Effector CD8-positive, alpha-beta T cell (primary cell): ENCODE measurements at places on chromosomes 6 and 20.

DNA sequence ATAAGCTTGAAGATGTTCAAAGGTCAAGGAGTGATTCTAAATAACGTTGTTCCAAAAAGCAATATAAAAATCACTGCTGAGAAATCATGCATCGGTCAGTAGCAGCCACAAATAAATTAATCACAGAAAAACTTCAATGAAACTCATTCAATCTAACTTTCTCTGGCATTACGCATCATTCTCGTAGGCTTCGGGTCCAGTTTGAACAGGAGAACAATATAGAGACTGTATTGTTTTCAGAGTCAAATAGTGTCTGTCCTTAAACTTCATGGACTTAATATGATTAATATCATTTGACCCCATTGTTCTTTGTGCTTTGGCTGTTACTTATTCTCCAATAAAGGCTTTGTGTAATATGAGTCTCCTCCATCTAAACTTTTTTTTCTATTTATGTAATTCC, 200.4 kb downstream of the C6orf118 start:
- DNase-seq: no peak

DNA sequence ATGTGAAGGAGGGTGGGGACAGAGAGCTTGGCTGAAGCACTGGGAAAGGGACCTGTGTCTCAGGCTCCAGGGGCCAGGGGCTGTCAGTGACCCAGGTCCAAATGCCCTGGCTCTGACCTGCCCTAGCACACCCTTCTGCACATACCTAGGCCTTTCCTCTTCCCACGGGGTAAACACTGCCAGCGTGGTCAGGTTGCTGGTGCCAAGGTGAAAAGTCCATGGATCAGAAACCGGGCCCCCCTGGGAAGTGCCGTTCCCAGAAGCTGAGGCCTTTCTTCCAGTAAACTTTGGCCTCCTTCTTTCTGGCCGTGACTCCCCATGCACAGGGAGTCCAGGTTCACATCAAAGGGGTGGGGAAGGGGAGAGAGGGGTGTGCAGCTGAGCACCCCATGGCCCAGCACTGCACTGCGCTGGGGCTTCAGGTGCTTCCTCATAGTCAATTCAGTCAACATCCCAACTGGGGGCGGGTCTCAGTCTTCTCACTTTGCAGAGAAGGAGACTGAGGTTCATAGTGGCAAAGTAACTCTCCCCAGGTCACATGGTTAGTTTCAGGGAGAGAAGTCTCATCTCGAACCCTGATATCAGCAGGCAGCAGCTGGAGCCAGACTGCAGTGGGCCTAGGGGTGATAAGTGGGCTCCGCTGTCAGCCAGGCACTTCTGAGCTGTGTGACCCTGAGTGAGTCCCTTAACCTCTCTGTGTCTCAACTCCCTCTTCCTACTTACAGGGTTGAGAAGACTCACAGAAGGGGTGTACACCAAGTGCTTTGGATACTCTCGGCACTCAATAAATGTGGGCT, 17.0 kb downstream of the PCK1 start:
- no peak for DNase-seq

GRCh38 chr20:4720977-4721349, 746 bp upstream of the PRND start:
- DNase-seq: no peak

- DNase-seq: no peak
Observed at GRCh38 chr6:166862978-166863530, 93.3 kb downstream of the RNASET2 start.
